ENCODE measurements at places on chromosomes 1 and 21.

- no peak for DNase-seq
These were observed 606 bp downstream of the DENND1B start for GRCh38 chr1:197774466-197775281.

DNA sequence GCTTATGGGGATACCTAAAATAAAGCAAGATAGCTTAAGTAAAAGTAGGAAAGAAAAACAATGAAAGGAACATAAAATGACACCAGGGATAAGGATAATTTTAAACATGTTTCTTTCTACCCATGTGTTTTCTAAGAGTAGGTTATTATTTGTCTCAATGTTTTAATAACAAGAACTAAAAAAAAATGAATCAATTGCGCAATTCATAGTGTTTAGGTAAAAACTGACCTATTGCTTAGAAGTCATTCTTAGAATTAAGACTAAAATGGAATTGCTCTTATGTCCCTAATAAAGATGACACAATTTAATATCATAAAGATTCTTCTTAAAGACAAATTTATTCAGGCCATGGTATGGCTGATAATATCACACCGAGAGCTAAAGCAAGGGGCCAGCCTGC lies 58.0 kb upstream of the COL24A1 start:
- no peak for DNase-seq

- peak; percentile 27 for DNase-seq
These were observed 78.9 kb upstream of the SLC45A1 start for GRCh38 chr1:8239039-8239305.

DNA sequence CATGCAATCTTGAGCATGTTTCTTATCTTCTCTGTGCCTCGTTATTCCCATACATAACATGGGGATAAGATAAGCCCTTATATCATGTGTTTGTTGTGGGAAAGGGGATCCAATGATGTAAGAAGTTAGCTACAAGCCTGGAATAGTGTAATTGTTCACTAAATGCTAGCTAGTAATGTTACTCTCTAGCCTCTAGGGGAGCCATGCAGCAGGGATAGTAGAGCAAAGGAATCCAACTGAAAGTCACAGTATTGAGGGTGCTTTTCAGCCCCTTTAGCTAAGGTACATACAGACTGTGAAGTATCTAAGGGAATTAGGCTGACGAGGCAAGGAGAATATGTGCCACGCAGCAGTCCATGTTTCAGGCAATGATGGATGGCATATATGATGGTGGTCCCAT lies 46.9 kb downstream of the IL23R start:
- no peak for DNase-seq

- peak; percentile 4 for DNase-seq
These were observed 1.4 kb downstream of the DSCAM start for GRCh38 chr21:40845441-40845995.

GRCh38 chr1:172477216-172477615 lies 33.3 kb upstream of the PIGC start:
- no peak for DNase-seq

Measured in SW 1271 (cell line).